Stomach (tissue), 19 donors: ENCODE measurements at places on chromosomes 4 and X. TPM values are rescaled to one million over a fixed set of nuclear protein-coding genes. Genes with fewer than 3 reads are reported as not detected.
A peak's percentile ranks its signal among the peaks of the same experiment; 100 is the strongest.

The RNF150 gene
- 21.7 TPM for total RNA-seq

DNA sequence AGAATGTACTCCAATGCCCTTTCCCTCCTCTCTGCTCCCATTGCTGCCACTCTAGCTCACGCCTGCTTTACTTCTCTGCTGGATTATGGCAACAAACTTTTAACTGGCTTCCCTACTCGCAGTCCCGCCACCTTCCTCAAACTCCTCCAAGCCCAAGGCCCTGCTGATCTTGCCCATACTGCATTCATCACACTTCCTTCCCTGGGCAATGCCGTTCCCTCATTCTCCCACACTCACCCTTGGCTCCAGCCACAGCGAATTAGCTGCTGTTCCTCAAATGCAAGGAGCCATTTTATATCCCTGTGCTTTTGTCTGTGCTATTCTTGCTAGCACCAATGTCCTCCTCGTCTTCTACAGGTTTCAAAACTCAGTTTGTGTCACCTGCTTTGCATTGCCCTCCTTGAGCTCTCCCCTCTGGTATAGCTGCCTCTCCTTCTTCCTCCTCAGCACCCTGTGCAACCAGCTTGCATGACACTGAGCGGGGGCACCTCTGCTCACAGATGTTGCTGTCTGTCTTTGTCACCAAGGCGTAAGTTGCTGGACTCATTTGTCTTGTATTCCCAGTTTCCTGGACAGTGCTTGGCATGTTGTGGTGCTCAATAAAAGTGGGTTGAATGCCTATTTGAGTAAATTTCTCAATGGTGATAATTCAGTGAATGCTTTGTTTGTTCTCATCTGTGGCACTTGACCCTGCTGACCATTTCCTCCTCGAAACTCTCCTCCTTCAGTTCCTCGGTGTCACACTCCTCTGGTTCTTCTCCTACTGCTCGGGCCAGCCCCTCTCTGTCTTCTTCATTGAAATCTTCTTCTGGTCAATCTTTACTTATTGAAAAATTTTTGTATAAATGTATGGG lies 22.4 kb upstream of the MGST2 start:
- DNase-seq: no peak

DNA sequence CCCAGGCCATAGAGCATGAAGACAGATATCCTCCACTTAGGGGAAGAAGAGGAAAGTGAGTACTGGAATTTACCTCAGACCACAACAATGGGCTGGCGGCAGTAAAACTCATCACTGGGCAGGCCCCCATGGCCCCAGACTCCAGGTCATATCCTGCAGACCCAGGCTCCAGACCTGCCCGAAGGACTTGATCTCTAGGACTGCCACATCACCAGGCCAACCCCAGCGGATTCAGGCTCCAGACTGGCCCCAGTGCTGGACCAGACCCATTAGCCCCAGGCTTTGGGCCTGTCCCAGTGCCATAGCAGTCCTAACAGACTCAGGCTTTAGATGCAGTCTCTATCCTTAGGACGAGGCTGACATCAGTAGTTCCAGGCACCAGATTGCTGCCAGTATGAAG lies 190.6 kb downstream of the DLG3 start:
- DNase-seq: no peak

The CENPE gene
- 9.4 TPM for total RNA-seq

GRCh38 chrX:106201502-106202178 lies 33.5 kb downstream of the PWWP3B start:
- no peak for DNase-seq

The POU3F4 gene
- not detected for total RNA-seq

DNA sequence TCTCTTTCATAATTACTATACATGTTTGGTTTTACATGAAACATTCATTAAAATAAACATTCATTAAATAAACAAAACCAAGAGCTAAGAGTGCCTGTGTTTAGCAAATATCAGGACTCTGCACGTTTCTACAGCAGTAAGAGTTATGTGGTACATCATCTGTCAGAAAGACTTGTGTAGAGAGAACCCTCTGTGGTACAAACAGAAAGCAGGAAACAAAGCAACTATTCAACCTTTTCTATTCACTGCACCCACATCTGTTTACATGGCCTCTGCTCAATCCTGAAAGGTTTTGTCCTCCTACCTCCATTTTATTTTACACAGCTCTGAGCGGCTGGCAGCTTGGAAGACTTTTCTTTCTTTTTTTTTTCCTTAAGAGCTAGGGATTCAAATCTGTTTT lies 90.7 kb upstream of the PCDH18 start:
- DNase-seq: peak; percentile 24

The TNIP2 gene
- 28.5 TPM for total RNA-seq

The TEX13B gene
- total RNA-seq: not detected

- no peak for DNase-seq
Measured at GRCh38 chr4:77415689-77416088, 189.9 kb upstream of the CXCL13 start.

The GABRG1 gene
- not detected for total RNA-seq

DNA sequence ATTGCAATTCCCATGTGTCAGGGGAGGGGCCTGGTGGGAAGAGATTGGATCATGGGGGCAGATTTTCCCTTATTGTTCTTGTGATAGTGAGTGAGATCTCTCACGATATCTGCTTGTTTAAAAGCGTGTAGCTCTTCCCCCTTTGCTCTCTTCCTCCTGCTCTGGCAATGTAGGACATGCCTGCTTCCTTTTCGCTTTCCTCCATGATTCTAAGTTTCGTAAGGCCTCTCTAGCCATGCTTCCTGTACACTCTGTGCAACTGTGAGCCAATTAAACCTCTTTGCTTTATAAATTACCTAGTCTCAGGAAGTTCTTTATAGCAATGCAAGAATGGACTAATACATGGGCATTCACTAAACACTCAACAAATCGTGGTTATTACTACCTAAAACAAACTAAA lies 37.2 kb upstream of the PAPSS1 start:
- DNase-seq: no peak

GRCh38 chrX:6448003-6448402 lies 86.9 kb downstream of the VCX3A start:
- peak; percentile 62 for DNase-seq

DNA sequence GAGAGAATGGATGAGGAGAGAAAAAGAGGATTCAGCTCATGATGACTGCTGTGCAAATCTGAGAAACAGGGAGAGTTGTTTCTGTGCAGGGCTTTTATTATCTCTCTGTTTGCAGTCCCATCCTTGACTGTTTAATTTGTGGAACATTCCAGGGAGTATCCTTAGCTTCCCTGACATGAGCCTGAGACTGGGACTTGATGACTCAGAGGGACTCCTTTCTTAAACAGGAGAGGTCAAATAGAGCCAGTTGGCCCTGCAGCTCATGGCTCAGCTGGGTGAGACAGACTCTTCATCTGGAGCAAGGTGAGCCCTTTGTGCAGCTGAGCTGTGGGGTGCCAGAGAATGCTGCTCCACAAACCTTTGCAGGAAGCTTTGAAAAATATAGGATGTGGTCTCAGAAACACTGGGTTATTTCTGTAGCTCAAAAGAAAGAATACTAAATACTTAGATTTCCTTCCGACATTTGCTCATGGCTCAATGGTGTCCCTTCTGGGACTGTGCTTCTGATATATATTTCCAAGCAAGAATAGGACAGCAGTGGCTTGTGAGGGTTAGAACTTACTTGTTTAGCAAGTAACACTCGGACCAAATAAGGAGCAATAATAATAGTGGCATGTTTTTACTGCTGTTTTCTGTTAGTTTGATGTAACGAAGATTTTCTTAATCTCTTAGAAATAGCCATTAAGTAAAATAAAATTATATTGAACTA lies 14.5 kb downstream of the ARHGAP24 start:
- DNase-seq: no peak

DNA sequence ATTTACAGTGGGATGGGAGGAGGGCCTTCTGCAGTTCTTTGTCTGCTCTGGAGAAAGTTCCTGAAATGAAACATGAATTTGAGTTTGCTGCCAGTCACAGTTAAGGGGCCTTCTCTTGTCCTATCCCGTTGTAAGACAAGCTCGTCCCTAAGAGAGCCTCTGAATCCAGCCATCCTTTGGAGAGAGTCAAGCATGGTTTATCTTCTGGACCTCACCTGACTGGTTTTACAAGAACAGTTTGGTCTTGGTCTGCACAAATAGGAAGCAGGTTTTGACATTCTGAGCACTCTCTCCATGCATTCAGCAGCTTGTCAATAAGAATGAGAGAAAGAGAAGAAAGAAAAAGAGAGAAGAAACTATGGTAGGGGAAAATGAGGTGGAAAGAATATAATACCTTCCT lies 20.4 kb upstream of the TENM3 start:
- no peak for DNase-seq

The IQCM gene
- total RNA-seq: not detected

DNA sequence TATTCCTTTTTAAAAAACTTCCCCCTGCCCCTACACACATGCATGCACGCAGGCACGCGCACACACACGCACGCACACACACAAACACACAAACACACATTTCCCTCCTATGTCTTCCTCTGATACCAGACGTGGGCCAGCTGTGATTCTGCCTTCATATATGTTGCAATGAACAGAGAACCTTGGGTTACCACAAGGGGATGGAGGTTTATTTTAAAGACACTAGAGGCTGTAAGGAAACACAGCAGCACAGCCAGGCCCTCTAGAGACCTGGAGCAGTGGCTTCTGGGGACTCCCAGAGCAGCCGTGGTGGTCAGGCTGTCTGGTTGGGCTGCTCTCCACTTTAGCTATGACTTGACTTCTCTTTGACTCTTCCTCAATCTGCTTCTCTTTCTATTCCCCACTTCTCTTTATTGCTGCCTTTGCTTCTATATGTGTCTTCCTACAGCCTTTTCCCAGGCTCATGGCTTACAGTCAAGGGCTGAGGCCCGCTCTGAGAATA lies 3.2 kb upstream of the TLR10 start:
- DNase-seq: peak; percentile 34

DNA sequence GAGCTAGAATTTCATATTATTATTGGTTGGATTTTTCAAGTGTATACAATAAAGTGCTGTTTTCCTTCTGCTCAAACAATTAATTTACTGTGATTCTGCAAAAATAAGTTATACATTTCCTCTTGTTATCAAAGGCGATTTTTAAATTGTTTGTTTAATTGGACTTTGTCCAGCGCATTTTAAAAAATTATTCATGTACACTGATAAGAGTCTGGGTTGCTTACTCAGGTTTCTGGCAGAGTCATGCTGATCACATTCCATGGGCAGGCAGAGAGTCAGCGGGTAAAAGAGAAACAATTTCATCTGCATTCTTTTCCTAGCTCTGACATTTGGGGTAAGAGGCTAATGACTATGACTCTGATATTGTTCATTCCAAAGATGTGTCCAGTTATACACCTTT lies 8.9 kb downstream of the FAT4 start:
- peak; percentile 44 for DNase-seq

The BMP15 gene
- total RNA-seq: not detected

- DNase-seq: no peak
Measured at GRCh38 chr4:4782969-4783368, 76.5 kb upstream of the MSX1 start.

DNA sequence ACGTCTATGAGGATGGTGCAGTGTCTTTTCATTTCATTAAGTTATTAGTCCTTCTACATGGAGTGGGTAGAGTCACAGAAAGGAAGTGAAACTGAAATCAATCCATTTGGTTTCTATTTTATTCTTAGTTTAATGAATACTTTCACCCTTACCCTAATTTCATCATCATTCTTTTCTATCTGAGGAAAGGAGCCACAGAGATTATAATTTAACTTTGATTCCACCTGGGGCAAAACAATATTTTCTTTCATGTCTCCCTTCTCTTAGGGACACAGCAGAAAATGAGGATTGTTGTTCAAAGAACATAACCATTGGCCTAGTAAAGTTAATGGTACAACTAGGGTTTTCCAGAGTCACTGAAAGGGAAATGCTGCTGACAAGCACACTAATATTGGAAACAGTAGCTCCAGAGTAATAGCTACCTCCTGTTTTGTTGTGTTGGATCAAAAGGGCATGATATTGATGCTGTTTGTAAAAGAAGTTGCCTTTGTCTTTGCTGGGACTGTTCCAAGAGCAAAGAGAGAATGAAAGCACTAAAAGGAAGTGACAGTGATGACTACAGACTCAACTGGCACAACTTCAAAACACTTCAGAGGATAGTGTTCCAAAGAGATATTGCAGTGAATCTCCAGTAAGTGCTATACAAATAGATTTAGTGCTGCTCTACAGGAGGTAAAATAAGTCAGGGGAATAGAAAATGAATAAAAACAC lies 247.1 kb upstream of the PITX2 start:
- no peak for DNase-seq

DNA sequence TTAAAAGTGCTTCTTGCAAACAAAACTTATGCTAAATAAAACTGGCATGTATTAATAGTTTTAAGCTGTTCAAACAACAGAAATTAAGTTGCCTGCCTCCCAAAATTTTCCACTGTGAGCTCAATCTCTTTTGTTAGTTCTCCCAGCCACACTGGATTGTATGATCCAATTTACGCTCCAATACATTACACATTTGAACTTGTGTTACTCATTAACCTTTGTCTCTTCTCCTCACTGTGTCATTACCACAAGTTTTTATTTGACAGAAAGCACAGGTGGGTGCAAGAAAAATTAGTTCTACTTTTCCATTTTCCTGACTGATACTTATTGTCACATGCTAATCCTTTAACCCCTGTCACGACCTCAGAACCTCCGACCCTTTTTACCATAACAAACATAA lies 55.5 kb downstream of the SHISA3 start:
- DNase-seq: no peak

- no peak for DNase-seq
Measured at GRCh38 chrX:1803741-1804140, 188.9 kb downstream of the ASMT start.

- no peak for DNase-seq
Measured at GRCh38 chr4:30525662-30526315, 194.4 kb upstream of the PCDH7 start.

DNA sequence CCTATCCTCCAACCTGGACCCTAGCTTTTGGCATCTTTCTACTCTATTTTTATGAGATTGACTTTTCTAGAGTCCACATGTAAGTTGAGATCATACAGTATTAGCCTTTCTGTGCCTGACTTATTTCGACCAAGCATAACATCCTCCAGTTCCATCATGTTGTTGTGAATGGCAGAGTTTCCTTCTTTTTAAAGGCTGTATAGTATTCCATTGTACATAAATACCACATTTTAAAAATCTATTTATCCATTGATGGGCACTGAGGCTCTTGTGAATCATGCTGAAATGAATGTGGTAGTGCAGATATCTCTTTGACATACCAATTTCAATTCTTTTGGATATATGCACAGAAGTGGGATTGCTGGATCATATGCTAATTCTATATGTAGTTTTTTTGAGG lies 40.3 kb upstream of the STIM2 start:
- DNase-seq: no peak

- peak; percentile 54 for DNase-seq
Measured at GRCh38 chr4:83582289-83582785, 46.4 kb downstream of the GPAT3 start.

- DNase-seq: peak; percentile 44
Measured at GRCh38 chr4:37763831-37764230, 62.7 kb upstream of the PGM2 start.

The PAGE2 gene
- total RNA-seq: not detected

DNA sequence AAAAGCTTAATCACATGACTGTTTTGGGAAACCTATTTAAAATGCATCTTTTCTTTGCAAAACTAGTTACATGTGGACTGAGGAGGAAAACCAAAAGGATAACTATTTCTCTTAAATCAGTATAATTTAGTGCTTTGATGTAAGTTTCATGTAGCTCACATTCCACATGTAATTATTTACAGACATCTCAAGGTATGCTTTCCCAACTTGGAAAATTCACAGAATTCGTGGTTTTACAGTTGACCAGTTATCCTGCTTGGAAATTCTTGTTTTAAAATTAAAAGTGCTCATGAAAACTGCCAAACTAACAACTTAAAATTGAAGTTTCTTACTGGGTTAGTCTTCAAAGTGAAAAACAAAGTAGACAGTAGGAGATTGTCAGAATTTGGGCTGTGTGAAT lies 52.4 kb downstream of the EDNRA start:
- DNase-seq: no peak
